ENCODE measurements at places on chromosomes 3 and 15. TPM values are rescaled to one million over a fixed set of nuclear protein-coding genes. Genes with fewer than 3 reads are reported as not detected.

LRRC31 gene
- total RNA-seq = not detected

GPR156 gene
- 1.5 TPM for total RNA-seq

PLA1A gene
- total RNA-seq = not detected

PRSS50 gene
- total RNA-seq = not detected
